Nephron progenitor cell (in vitro differentiated cells): ENCODE measurements at places on chromosomes 7 and 10.
A peak's percentile ranks its signal among the peaks of the same experiment; 100 is the strongest.

- H3K27ac ChIP-seq, result no peak overlapping the region
- H3K27me3 ChIP-seq, result peaks cover 94% of the 10 kb centered on the region
- peak; percentile 58 for DNase-seq
- no peaks in the 10 kb centered on the region for H3K36me3 ChIP-seq
Observed at GRCh38 chr7:49774459-49775064, 1.1 kb downstream of the VWC2 start.

DNA sequence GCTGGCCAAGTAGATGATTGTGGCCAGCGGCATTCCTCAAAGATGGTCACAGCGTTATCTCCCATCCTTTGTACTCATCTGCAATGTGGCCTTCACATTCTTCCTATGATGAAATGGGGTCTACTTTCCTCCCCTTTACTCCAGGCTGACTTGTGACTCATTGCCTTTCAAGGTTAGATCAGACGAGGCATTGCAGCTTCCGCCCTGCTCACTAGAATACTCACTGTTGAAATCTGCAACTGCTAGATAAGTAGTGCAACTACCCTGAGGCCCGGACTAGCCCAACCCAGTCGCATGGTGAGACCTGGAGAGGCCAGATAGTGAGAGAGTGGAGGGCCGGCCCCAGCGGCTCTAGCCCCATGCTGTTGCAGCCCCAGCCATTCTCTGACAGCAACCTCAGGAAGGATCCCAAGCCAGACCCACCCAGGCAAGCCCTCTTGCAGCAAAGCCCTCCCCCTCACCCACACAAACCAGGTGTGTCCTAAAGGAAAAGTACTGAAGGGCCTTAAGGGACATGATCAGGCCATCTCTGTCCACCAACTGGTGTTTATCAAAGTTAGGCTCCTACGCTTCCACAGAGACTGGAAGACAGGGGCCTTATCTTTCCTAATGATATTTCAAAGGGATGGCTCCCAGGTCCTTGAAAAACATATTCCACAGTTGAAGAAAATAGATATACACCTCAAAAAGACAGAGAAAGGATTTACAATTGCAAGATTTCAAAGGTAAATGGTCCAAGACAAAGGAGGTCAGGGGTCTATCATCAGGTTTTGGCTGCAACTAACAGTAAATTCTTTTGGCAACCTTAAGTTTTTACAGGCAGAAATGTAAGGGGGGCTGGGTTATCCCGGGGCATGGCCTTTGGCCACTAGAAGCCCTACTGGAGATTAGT lies 107.2 kb upstream of the TRIM24 start:
- peaks cover 6% of the 10 kb centered on the region for H3K36me3 ChIP-seq
- no peaks in the 10 kb centered on the region for H3K27me3 ChIP-seq
- DNase-seq, result no peak

DNA sequence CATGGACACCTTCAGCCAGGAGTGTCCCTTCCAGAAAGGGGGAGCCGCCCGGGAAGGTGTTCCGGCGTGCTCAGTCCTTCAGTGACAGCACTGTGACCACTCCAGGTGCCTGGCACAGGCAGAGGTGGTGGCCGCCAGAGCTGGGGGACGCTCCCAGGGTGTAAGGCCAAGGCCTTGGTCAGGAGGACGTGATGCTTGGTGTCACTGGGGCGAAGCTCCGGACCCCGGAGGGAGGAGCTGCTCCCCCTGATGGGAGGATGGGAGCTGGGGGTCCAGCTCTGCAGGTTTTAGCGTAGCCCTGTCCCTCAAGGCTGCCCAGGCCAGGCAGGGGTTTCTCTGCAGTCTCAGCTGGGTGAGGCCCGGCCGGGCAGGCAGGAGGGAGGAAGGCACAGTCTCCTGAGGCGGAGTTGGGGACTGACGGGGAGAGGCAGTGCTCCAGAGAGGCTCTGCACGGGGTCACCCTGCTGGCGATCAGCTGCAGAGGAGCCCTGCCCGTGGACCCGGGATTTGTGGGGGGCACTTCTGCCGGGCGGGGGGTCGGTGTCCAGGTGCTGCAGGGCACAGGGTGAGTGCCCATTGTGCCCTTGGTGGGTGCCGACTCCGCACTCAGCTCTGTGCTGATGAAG lies 56.5 kb upstream of the DNAJB6 start:
- no peak overlapping the region for H3K4me3 ChIP-seq
- H3K4me1 ChIP-seq, result no peaks in the 10 kb centered on the region
- no peak for DNase-seq
- no peak overlapping the region for H3K27ac ChIP-seq
- no peaks in the 10 kb centered on the region for H3K27me3 ChIP-seq

DNA sequence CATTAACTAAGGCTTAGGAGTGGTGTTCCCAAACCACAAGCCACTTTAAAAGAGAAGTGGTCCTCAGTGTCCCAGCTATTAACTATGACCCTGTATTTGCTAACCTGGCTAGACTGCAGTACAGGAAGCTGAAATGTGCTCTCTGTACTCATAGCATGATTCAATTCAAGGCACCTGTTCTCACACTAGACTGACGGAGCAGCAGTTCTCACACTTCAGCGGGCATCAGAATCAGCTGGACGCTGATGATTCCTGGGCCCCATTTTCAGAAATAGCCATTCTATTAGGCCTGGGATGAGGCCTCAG lies 24.5 kb upstream of the MSRB2 start:
- H3K27me3 ChIP-seq, result peaks cover 4% of the 10 kb centered on the region
- peak overlapping the region; percentile 38 for H3K4me3 ChIP-seq
- H3K4me1 ChIP-seq, result peaks cover 50% of the 10 kb centered on the region

GRCh38 chr7:157611341-157611740 lies 274.5 kb downstream of the DNAJB6 start:
- no peak for DNase-seq
- peaks cover 5% of the 10 kb centered on the region for H3K36me3 ChIP-seq
- peaks cover 51% of the 10 kb centered on the region for H3K4me1 ChIP-seq
- H3K27ac ChIP-seq, result no peak overlapping the region

DNA sequence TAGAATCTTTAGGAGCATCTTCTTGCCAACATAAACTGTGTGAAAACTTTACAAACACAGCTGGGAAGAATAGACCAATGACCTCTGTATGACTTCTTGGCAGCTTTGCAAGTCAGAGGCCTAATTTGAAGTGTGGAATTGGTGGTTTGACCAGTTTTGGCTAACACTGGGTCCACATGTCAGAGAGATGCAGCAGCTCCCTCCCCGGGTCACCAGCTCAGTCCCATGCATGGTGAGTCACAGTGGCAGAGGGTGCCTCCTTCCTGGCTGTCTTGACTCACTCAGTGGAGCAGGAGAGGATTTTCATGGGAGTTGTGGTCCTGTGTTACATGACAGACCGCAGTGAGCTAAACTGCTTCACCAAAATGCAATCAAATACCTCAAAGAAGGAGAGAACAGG lies 8.2 kb upstream of the STARD3NL start:
- no peak for DNase-seq
- peaks cover 5% of the 10 kb centered on the region for H3K27me3 ChIP-seq
- H3K27ac ChIP-seq, result no peak overlapping the region
- H3K4me1 ChIP-seq, result no peaks in the 10 kb centered on the region
- no peak overlapping the region for H3K4me3 ChIP-seq

GRCh38 chr7:1475393-1475792 lies 16.1 kb upstream of the MICALL2 start:
- H3K4me1 ChIP-seq, result no peaks in the 10 kb centered on the region
- H3K36me3 ChIP-seq, result peaks cover 15% of the 10 kb centered on the region
- H3K4me3 ChIP-seq, result no peak overlapping the region
- no peak overlapping the region for H3K27ac ChIP-seq

DNA sequence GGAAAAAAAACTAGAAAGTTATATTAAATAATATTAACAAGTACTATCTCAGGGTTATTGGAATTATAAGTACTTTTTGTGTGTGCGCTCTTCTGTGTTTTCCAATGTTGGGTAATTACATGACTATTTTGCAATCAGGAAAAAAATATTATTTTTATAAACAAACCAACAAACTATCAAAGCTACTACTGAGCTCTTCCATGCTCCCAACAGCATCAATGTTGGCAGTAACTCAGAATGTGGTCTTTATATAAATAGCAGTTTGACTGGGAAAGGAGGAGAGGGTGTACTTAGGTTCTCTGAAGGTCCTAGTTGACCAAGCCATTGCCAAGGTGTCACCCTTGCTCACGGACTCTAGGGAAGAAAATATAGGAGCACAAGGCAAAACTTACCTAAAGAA lies 15.0 kb downstream of the MTERF1 start:
- no peak for DNase-seq
- H3K36me3 ChIP-seq, result peaks cover 10% of the 10 kb centered on the region
- H3K4me1 ChIP-seq, result no peaks in the 10 kb centered on the region
- H3K27ac ChIP-seq, result no peak overlapping the region

DNA sequence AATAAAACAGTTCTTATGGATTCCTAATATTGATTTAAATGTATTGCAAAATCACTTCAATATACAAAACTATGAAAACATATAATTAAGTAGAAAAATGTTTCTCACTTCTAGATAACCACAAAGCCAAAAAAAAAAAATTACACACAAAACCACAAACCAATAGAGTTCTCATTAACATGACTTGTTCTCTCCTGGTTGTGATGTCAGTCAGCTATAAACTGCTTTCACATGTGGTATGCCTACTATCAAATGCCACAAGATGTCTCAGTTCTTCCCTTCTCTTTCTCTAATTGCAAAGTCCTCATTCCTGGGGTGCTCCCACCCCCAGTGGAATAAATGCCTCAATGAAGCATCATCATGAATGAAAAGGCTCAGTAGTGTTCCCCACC lies 16.6 kb downstream of the GNAI1 start:
- H3K36me3 ChIP-seq, result peaks cover 5% of the 10 kb centered on the region
- H3K4me1 ChIP-seq, result peaks cover 37% of the 10 kb centered on the region
- DNase-seq, result no peak
- peak overlapping the region; percentile 68 for H3K27ac ChIP-seq
- no peak overlapping the region for H3K4me3 ChIP-seq

GRCh38 chr10:63611078-63611477 lies 89.9 kb downstream of the REEP3 start:
- DNase-seq, result no peak
- H3K4me1 ChIP-seq, result peaks cover 3% of the 10 kb centered on the region
- no peak overlapping the region for H3K4me3 ChIP-seq
- H3K27me3 ChIP-seq, result no peaks in the 10 kb centered on the region

DNA sequence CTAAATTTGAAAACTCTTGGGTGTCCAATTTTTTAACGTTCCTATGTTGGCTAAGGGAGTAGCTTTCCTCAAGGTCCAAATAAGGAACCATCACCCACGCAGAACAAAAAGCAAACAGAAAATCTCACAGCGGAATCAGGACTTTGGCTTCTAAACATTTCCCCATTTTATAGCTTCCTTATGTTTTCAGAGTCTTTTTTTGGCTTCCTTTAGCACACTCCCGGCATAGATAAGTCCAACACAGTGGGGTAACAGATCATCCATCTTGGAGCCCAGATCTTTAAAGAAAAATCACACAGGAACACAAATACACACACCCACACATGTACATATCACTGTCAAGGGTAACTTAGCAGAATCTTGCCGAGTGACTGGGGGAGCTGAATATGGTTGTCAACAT lies 4.2 kb upstream of the TCF7L2 start:
- H3K4me1 ChIP-seq, result peaks cover 31% of the 10 kb centered on the region
- H3K36me3 ChIP-seq, result no peaks in the 10 kb centered on the region
- no peak overlapping the region for H3K27ac ChIP-seq
- peaks cover 11% of the 10 kb centered on the region for H3K27me3 ChIP-seq
- DNase-seq, result no peak
- no peak overlapping the region for H3K4me3 ChIP-seq

DNA sequence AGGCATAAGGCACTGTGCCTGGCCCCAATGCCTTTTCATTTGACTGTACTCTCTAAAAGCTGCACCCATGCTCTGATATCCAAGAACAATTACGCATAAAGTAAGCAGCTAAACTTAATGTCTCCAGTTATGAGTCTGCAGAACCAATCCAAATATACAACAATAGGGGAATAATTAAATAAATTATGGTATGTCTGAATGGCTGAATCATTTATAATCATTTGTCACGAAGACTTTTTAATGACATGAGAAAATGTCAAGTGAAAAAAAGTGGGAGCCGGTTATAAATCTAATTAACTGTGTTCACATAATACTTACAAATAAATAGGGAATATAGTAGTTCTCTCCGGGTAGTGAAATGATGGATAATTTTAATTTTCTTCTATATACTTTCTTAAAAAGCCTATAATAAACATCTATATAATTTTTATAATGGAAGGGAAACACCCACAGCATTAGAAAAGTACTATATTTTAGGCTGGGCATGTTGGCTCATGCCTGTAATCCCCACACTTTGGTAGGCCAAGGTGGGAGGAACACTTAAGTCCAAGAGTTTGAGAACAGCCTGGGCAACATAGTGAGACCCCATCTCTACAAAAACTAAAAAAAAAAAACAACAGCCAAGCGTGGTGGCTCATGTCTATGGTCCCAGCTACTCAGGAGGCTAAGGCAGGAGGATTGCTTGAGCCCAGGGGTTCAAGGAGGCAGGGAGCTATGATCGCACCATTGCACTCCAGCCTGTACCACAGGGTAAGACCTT lies 14.2 kb downstream of the SLC37A3 start:
- H3K27ac ChIP-seq, result no peak overlapping the region
- H3K36me3 ChIP-seq, result peaks cover 26% of the 10 kb centered on the region
- no peaks in the 10 kb centered on the region for H3K27me3 ChIP-seq
- no peak for DNase-seq
- H3K4me3 ChIP-seq, result no peak overlapping the region
- peaks cover 4% of the 10 kb centered on the region for H3K4me1 ChIP-seq
